ENCODE measurements at places on chromosomes 5 and 9. TPM values are rescaled to one million over a fixed set of nuclear protein-coding genes. Genes with fewer than 3 reads are reported as not detected.
A peak's percentile ranks its signal among the peaks of the same experiment; 100 is the strongest.

- no peaks in the 10 kb centered on the region for H3K36me3 ChIP-seq
- no peak overlapping the region for H3K4me3 ChIP-seq
- H3K27ac ChIP-seq = no peak overlapping the region
- no peaks in the 10 kb centered on the region for H3K4me1 ChIP-seq
Observed at GRCh38 chr9:93309889-93310425, 126.0 kb downstream of the WNK2 start.

DNA sequence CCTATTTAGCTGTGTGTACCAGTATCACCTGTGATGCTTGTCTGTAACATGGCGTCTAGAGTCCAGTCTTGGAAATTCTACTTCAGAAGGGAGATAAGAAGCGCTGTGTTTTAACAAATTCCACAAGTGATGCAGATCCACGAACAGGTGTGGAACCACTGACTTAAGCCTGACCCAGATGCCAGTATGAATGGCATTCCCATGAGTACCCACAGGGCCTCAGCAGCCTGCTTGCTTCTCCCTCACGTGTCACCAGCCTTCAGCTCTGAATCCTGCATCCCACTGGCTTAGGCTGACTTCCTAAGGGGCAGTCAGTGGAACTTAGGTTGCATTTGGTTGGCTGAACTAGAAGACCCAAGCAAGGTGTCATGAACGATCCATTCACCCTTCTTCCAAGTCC, 8.5 kb upstream of the DENND1A start:
- DNase-seq = no peak
- peaks cover 46% of the 10 kb centered on the region for H3K27me3 ChIP-seq
- no peak overlapping the region for H3K27ac ChIP-seq
- no peak overlapping the region for H3K4me3 ChIP-seq
- H3K4me1 ChIP-seq = peaks cover 6% of the 10 kb centered on the region

GRCh38 chr9:88852794-88853193, 138.5 kb upstream of the S1PR3 start:
- peaks cover 6% of the 10 kb centered on the region for H3K36me3 ChIP-seq
- H3K4me3 ChIP-seq = no peak overlapping the region
- DNase-seq = no peak
- no peak overlapping the region for H3K27ac ChIP-seq

- no peaks in the 10 kb centered on the region for H3K4me1 ChIP-seq
- DNase-seq = no peak
- H3K36me3 ChIP-seq = no peaks in the 10 kb centered on the region
- H3K4me3 ChIP-seq = no peak overlapping the region
- no peak overlapping the region for H3K27ac ChIP-seq
Observed at GRCh38 chr9:18526685-18527084, 52.7 kb downstream of the ADAMTSL1 start.

GRCh38 chr9:91884696-91885687, 65.0 kb downstream of the ROR2 start:
- no peak overlapping the region for H3K27ac ChIP-seq
- H3K27me3 ChIP-seq = peaks cover 22% of the 10 kb centered on the region
- H3K4me1 ChIP-seq = no peaks in the 10 kb centered on the region
- DNase-seq = no peak

DNA sequence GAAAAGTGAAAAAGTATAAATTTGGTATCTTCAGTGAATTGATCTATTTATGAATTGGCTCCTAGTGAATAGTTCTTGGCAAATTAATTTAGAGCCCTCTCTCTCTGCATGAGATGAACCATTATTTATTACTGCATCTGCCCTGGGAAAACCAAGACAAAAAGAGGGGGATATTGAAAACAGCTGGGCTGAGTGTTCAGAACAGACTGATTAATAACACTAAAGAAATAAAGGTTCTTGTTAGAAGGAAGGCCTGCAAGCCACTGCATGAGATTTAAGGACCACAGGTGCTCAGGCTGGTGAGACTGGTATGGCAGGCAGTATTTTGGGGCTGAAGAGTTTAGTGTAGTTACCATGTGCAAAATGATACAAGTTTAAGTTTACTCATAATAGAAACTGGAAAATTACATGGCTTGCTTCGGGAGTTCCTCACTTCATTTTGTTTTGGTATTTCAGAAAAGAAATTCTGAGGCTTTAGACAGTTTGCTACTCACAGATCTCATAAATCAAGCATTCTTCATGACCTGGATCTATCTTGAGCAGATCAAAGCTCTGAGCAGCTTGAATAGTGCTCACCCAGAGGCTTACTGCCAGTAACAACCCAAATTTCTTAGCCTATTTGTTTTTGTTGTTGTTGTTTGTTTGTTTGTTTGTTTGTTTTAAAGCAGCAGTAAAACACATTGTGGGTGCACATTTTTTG, 56.1 kb downstream of the KIAA1958 start:
- no peaks in the 10 kb centered on the region for H3K27me3 ChIP-seq
- no peak overlapping the region for H3K4me3 ChIP-seq
- peaks cover 19% of the 10 kb centered on the region for H3K4me1 ChIP-seq
- no peak overlapping the region for H3K27ac ChIP-seq
- no peak for DNase-seq
- no peaks in the 10 kb centered on the region for H3K36me3 ChIP-seq

DNA sequence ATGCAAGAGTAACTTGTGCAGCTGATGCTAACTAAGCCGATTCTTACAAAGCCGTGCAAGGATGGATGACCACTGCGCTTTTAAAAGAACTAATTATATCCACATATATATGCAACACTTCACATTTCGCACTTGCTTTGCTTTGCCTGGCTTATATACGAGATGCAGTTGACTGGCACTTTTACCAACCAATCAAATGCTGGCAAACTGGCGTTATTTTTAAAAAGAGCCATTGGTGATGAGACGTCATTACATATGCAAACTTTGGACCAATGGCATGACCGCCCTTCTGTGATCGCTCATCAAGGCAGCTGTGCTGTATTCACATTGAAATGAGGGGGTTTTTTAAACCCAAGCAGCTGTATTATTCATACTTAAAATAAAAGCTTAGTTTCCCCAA, 1147.7 kb upstream of the WWC1 start:
- H3K27me3 ChIP-seq = no peaks in the 10 kb centered on the region
- no peaks in the 10 kb centered on the region for H3K4me1 ChIP-seq
- no peak for DNase-seq
- no peak overlapping the region for H3K4me3 ChIP-seq
- no peaks in the 10 kb centered on the region for H3K36me3 ChIP-seq

DNA sequence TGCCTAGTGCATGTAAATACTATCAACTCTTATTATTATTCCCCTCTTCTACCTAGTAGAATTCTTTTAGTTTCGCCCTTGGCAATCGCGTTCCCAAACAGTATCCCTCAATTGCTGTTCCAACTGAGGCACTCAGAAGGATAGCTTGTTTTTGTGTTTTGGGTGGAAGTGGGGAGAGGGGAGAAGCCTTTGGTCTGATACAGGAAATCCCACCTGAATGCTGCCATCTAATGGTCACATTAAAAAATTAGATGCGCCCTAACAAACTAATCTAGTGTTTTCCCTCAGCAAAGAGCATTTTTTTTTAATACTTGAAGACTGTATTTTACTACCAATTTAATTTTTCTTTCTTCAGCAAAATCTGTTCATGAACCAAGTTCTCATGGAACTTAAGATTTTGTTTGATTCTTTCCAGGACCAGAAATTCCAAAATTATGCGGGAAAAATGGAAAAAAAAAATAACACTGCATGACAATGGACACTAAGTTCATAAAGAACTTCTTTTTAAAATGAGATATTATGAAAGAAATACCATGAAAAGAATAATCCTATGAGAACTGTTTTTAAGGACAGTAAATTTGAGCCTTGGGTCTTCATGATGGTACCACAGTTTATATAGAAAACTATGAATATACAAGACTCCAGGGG, 22.2 kb upstream of the GLDC start:
- no peak overlapping the region for H3K27ac ChIP-seq
- DNase-seq = no peak
- no peak overlapping the region for H3K4me3 ChIP-seq

- no peaks in the 10 kb centered on the region for H3K27me3 ChIP-seq
- DNase-seq = no peak
- peaks cover 6% of the 10 kb centered on the region for H3K36me3 ChIP-seq
- peaks cover 11% of the 10 kb centered on the region for H3K4me1 ChIP-seq
- H3K4me3 ChIP-seq = peak overlapping the region; percentile 68
Observed at GRCh38 chr5:100566382-100567141, 31.4 kb downstream of the FAM174A start.

DNA sequence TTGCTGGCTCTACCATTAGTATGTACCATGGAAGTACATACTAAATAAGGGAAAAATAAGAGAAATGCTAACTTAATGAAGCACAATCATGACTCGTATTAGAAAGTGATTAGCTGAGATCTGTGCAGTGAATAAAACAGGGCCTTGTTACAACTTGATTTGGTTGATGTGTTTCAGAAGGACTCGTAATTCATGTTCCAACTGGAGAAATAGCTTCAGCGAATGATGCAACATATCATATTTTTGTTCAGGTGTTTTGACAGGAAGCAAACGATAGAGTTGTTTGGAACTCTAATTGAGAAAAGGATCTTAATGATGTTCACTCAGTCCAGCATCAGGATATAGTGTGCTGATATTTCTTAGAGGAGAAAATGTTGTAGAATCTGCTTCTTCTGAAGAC, 474.6 kb upstream of the WWC1 start:
- H3K4me3 ChIP-seq = no peak overlapping the region
- no peaks in the 10 kb centered on the region for H3K27me3 ChIP-seq
- no peaks in the 10 kb centered on the region for H3K36me3 ChIP-seq
- no peak overlapping the region for H3K27ac ChIP-seq
- H3K4me1 ChIP-seq = no peaks in the 10 kb centered on the region

GRCh38 chr5:133932441-133933168, 35.8 kb downstream of the C5orf15 start:
- no peaks in the 10 kb centered on the region for H3K36me3 ChIP-seq
- no peak overlapping the region for H3K27ac ChIP-seq
- H3K27me3 ChIP-seq = no peaks in the 10 kb centered on the region
- H3K4me3 ChIP-seq = no peak overlapping the region
- no peak for DNase-seq
- peaks cover 73% of the 10 kb centered on the region for H3K4me1 ChIP-seq

DNA sequence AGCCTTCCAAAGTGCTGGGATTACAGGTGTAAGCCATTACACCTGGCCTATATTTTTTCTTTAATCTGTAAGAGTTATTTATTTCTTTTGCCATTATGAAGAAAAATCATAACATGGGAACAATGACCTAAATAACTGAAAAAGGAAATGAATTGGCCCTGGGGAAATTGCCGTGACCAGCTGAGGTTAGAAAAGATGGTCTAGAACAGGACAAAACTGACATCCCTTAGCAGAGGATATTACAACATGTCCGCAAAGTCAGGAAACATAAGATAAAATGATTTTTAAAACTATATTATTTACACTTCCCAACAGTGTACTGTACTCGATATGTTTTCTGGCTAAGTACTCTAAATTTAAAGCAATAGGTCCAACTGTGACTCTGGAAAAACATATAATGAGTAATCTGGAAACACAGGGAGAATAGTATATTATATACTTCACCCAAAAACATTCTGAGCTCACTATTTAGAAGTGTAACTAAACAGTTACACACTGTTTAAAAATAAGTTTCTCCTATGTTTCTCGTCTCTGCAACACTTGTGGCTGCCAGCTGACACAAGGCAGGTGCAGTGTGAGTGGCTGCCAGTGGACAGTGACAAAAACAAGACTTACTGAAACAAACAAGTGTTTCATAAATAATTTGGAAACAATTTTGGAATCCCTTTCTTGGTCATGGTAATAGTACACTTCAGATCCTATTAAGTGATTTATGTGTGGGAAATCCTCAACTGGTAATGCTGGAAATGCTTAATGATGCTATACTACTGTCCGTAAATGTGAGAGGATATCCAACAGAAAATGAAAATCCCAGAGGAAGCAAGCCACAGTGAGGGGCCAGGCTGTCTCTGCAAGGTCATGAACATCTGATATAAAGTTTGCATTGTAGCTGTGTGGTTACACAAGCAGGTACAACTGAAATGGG, 69.1 kb downstream of the C9orf85 start:
- no peak for DNase-seq
- no peaks in the 10 kb centered on the region for H3K4me1 ChIP-seq
- no peaks in the 10 kb centered on the region for H3K27me3 ChIP-seq
- H3K36me3 ChIP-seq = no peaks in the 10 kb centered on the region
- H3K27ac ChIP-seq = no peak overlapping the region

DNA sequence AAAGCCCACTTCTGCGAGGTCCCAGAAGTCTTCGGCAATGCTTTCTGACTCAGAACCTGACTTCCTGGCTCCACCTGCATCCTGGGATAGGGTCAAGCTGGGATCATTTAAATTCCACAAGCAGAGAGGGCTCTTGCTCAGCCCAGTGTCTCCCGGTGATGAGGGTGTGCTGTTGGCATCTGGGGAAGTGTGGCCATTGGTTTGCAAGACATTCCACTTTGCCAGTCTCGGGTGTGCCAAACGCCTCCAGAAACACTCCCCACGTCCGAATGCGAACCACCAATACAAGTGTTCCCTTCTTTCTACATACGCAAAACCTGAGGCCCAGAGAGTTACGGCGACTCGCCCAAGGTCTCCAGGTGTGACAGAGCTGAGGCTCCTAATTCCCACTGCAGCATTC, 43.1 kb upstream of the FCN2 start:
- H3K27ac ChIP-seq = no peak overlapping the region
- H3K27me3 ChIP-seq = no peaks in the 10 kb centered on the region
- H3K4me1 ChIP-seq = no peaks in the 10 kb centered on the region

GRCh38 chr5:103424453-103425205, 138.0 kb downstream of the NUDT12 start:
- no peaks in the 10 kb centered on the region for H3K4me1 ChIP-seq
- no peak for DNase-seq

- H3K27ac ChIP-seq = no peak within 1 kb of the TSS
- H3K36me3 ChIP-seq = peaks cover 5% of the 10 kb centered on the region
- peaks cover 74% of the 10 kb centered on the region for H3K27me3 ChIP-seq
- H3K4me3 ChIP-seq = peak within 1 kb of the TSS; percentile 7
Observed at GRCh38 chr9:109498195-109499092, at the start of gene PTPN3. Gene PTPN3 (minus strand): TSS chr9:109498307. CDS start chr9:109463434, 34,873 bp downstream.

- H3K27ac ChIP-seq = no peak overlapping the region
- DNase-seq = no peak
- peaks cover 6% of the 10 kb centered on the region for H3K36me3 ChIP-seq
- H3K4me1 ChIP-seq = no peaks in the 10 kb centered on the region
- H3K27me3 ChIP-seq = no peaks in the 10 kb centered on the region
Observed at GRCh38 chr9:37309136-37309535, 113.4 kb upstream of the GRHPR start.

DNA sequence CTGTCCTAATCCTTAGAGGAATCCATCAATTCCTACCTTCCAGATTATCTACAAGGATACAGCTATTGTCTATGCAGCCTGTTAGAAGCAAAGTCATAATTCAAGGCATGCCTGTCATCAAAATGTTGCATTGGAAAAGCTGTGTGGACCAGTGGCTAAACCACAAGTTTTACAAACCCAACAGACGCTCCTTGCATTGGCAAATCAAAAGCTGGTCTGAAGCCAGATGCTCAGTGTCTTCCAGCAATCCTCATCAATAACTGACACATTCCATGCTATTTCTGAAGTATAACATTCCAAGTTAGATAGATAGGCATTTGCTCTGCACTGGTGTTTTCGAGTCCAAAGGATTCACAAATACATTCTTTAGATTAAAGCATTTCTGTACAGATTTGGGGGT, 213.6 kb downstream of the EBF1 start:
- DNase-seq = no peak
- no peak overlapping the region for H3K27ac ChIP-seq
- no peak overlapping the region for H3K4me3 ChIP-seq
- no peaks in the 10 kb centered on the region for H3K36me3 ChIP-seq

CBY3 gene
- not detected for total RNA-seq

C5orf15 gene
- 21.8 TPM for total RNA-seq

ZFAND5 gene
- 116 TPM for total RNA-seq

HSPA9 gene
- total RNA-seq = 505 TPM

FGF18 gene
- 0.17 TPM for total RNA-seq

PCDHA2 gene
- not detected for total RNA-seq

CSF2 gene
- 31.1 TPM for total RNA-seq

RBM22 gene
- total RNA-seq = 86.2 TPM

SLC36A2 gene
- not detected for total RNA-seq

TRUB2 gene
- total RNA-seq = 24.4 TPM

FOXD4L5 gene
- total RNA-seq = 0.25 TPM

CNTNAP3 gene
- not detected for total RNA-seq

MCCC2 gene
- total RNA-seq = 51.3 TPM
